ENCODE measurements at places on chromosomes 2 and 18.

DNA sequence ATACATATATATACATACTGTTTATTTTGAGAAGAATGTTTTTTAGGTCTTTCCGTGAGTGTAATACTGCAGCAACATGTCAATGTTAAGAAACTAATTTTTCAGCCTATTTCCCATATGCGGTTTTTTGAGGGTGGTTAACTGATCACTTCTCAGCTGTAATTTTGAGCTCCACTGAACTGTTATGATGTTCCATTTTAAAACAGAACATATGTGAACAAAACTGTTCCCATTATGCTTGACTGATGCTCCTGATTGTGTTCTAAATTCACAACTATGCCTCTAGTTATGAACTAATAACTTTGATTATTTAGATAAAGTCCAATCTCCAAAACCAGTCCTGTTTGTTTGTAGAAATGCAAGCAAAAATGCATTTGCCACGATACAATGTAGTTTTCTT, 511.2 kb upstream of the FSIP2 start:
- DNase-seq: no peak

DNA sequence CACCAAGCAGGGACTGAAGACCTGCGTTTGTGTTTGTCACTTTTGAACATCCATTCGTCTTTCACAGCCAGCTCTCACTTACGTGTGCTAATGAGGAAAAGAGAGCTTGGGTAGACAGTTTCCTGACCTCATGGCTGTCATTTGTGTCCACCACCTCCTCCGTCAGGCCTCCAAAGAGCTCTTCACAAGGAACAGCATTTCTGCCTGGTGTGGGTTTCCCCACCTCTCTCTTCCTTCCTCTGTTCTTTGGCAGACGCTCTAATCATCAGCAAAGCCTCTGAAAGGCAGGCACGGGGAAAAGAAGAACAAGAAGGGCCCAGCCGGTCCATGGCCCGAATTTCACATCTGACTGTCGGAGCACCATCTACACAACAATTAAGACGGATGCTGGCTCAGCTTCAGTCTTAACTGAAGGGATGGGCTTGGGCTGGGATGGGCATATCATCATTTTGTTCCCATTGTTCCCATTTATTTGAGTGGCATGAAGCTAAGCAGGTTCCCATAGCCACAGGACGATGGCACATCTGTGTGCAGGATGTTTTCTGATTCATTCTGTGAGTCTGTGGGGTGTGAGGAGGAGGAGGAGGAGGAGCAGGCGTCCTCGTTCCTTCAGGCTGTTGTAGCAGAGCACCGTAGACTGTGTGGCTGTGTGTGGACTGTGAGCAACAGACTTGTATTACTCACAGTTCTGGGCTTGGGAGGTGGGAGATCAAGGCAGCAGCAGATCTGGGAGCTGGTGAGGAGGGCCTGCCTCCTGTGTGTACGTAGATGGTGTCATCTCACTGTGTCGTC, 66.4 kb downstream of the TSHZ1 start:
- DNase-seq: no peak

- no peak for DNase-seq
Measured at GRCh38 chr2:152038441-152038958, 60.3 kb downstream of the CACNB4 start.

DNA sequence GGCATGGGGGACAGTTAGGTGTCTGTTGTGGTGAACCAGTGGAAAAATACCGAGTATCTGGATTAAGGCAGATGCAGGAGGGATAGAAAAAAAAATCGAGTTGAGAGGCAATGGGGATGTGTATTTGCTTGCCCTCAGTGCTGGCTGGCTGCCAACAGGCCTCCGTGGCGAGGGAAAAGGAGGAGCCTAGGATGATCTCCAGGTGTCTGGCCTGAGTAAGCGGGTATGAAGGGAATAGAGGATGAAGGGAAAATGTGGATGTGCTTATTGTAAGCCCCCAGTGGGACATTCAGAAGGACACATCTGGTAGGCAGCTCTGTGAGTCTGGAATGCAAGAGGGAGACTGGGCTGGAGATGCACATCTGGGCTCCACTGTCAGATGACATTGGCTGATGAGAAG, 22.8 kb downstream of the KCNS3 start:
- DNase-seq: no peak

GRCh38 chr18:33583901-33584300, 5.9 kb downstream of the ASXL3 start:
- DNase-seq: no peak

DNA sequence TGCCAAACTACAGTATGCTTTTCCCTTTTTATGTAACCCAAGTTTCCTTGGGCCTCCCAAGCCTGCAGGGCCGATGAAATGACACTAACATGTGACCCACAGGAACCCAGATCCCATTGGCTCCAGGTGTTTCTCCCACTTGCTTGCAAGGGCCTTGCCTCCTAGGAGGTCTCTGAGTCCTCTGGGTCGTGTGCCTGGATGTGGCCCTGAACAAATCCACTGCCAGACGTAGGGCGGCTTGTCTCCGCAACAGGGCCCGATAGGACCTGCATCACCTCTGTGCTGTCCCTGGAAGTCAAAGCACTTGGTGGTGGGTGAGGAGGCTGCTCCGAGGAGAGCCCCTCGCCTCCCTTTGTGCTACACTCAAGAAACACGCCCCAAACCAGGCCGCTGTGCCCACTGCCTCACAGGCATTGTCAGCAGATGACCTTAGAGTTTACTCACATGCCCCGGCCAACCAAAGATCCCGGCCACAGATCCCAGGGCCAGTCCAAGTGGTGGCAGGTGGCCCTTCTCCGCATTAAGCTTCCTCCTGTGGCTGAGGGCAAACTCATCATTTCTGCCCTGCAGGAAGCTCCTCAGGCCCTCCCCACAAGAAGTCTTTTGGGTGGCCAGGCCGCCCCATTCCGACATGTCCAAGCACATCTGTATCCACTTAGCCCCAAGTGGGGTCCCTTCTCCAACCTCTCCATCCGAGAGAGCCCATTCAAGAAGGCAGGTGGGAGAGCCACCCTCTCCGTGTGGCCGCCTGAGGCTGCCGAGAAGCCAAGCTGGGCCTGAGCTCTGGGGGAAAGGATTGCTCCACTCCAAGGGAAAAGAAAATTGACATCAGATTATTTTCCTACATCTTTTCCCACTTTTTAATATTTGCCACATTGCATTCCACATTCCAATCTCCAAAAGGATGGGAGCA, 76.7 kb downstream of the GFPT1 start:
- no peak for DNase-seq

DNA sequence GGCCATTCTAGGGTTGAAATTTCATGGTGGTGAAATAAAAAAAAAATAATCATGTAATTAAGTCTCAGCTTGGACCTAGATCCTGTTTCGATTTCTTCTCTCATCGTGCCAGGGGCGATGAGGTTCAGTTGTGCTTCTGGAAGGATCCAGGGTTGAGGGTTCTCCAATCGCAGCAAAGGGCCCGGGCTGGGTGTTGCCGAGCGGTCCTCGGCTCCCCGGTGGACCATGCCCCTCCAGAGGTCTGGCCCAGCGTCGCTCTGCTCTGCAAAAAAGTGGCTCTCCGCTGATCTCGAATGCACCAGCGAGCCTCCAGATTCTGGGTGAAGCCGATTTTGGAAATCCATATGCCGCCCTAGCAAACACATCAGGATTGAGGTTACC, 39.0 kb downstream of the EN1 start:
- DNase-seq: no peak

- DNase-seq: no peak
Measured at GRCh38 chr2:239278941-239279365, 121.9 kb downstream of the HDAC4 start.

- DNase-seq: no peak
Measured at GRCh38 chr18:80187956-80188642, 59.2 kb downstream of the PARD6G start.

- DNase-seq: no peak
Measured at GRCh38 chr18:39825485-39826150, 2129.4 kb upstream of the PIK3C3 start.

- no peak for DNase-seq
Measured at GRCh38 chr2:200155652-200156051, 150.8 kb upstream of the SPATS2L start.

DNA sequence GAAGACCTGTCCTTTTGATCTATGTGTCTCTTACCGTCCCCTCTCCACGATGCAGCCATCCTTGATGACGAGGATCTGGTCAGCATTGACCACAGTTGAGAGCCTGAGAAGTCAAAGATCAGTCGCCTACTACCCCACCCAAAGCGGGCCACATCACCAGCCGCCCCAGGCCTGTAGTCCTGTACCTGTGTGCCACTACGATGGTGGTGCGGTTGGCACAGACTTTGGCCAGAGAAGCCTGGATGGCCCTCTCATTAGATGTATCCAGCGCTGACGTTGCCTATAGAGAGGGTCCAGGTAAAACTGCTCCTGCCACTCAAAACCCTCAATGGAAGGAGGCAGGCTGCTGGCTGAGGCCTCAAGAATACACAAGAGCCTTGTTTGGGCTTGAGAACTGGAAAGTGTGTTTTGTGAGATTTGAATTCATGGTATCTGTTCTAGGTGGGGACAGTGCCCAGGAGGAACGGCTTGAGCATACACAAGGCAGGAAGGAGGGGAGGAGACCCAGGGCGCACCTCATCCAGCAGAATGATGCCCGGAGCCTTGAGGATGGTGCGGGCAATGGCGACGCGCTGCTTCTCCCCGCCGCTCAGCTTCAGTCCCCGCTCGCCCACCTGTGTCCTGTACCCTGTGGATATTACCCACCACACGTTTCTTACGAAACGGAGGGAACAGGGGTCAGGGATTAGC, 3.8 kb downstream of the ZFAND2B start:
- no peak for DNase-seq
